ENCODE measurements at places on chromosomes 6 and 20. TPM values are rescaled to one million over a fixed set of nuclear protein-coding genes. Genes with fewer than 3 reads are reported as not detected.

The OPRL1 gene
- under 0.01 TPM for total RNA-seq

DNA sequence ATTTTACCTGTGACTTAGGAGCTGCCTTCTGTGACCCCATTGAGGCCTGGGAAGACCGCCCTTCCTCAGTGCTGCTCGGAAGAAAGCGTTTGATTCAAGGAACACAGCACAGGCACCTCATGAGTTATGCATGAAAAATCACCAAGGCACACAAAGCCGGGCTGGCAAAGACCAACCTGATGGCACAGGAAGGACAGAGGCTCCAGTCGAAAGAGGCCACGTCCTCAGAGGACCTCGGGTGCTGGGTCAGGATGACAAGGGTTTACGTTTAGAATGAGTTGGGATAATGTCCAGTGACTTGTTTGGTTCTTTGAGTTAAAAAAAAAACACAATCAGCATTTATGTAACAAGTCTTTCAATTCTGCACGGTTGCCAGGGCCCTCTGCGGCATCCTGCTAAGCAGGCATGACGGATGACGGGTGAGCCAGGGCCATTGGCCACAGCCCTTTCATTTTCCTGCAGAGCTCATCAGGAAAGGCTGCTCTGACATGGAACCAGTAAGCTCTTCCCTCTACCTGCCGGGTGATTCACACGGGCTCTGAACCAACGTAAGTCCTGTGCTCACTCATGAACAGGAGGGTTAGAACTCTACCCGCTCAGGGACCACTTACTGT, 112.8 kb downstream of the DACT2 start:
- DNase-seq = no peak

The SPATA25 gene
- 0.90 TPM for total RNA-seq

- DNase-seq = peak; percentile 32
Measured at GRCh38 chr6:5851261-5851757, 155.4 kb downstream of the NRN1 start.

GRCh38 chr20:1721687-1722512, 64.3 kb upstream of the SIRPG start:
- no peak for DNase-seq

The ADGRF5 gene
- not detected for total RNA-seq

Data from bronchial epithelial cell (primary cell).